ENCODE measurements at places on chromosomes 1 and 21.

DNA sequence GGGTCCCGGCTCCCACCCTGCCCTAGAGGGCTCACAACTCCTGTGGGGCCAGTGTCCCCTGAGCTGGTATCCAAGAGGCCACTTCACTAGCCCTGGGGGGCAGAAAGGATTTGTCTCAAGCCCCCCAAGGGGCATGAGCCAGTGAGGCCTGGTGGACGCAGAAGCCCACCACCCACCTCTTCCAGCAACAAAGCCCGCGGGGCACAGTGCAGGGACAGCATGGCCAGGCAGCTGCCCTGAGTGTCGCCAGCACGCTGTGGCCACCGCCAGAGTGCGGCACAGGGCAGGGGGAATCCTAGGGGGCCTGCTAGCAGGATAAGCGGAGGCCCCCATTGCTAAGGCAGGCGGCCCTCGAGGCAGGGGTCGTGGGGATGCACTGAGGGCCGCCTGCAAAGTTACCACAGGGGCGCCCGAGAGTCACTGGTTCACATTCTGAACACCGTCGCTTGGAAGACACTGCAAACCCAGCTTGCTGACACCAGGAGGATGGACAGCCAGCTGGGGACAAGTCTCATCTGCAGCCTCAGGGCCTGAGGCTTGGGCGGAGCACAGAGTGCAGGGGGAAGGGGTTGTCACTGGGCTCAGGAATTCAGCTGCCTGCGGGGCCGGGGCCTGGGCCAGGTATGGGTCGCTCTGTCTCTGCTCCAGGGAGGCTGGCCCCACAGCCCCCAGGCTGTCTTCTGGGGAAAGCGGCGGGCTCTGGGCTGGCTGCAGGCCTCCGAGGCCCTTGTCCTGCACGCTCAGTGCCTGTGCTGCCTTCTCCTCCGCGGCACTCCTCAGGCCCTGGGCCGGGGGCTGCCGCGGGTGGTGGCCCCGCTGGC lies 26.8 kb downstream of the SLC19A1 start:
- no peak for DNase-seq

DNA sequence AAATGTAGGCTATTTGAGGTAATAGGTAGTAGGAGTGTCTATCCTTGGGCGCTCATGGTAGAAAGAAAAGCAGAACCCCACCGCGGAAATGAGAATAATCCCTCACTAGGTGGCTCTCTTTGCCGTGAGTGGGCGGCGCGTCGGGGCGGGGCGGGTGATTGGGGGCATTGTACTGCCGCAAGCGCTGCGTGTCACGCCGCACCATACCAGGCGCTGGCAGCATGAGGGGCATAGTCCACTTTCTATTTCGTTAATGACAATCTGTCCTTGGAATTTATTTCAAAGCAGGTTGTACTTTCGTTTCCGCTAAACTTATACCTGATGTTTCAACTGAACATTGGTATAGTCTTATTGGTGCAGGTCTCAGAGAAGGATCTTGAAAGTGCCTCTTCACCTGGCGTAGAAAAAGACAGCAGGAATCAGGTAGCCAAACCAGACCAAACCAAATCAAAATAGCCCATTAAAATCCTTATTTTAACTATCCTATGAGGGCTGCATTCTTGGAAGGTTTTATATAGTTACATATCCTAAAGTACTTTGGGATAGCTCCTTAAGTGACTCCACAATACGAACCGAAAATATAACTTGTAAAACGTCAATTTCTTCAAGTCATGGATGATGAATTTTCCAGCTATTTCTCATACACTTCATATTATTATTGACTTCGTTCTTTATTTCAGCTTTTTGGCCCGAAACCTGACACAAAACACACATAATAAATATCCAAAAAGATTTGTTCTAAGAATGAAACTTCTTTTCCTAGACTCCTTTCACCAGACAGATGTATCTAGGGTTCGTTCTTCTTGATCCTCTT lies 1.9 kb upstream of the SMG7 start:
- DNase-seq, result peak; percentile 24

DNA sequence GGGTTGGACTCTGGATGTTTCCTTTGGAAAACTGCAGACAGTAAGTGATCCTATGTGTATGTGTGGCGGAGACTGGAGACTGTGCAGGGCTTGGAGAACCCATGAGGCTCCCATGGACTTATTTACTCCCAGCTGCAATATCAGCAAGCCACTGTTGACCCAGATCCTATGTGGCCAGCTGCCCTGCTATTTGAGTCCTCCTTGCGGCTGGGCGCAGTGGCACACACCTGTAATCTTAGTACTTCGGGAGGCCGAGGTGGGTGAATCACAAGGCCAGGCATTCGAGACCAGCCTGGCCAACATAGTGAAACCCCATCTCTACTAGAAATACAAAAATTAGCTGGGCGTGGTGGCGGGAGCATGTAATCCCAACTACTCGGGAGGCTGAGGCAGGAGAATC lies 83.5 kb downstream of the TLR5 start:
- no peak for DNase-seq

DNA sequence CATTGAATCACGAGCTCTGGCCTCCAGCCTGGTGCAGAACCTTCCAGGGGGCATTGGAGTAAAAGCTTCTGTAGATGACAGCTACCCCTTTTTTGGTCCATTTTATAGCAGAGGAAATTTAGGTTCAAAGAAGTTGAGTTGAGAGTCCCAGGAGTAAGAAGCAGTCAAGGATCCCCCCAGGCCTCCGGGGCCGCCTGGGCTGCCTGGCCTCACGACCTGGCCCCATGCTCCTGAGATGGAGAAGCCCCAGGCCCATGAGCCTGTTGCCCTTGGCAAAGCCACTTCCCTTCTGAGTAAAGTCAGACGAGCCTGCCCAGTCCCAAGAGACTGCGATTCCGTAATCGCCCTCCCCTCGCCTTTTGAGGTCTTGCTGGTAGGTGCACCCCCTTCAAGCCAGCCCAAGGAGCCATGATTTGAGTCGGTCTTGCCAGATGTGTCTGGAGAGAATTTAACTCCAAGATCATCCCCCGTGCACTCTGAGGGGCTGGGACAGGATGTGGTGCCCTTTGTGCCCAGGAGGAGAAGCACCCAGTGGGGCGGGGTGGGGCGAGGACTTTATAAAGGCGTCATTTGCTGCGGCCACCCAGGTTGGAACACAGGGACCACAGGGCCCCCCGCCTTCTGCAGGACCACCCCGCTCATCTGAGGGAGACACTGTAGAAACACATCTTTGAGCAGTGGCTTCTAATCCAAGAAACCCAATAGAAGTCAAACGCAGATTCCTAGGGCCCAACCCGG lies 30.1 kb downstream of the PDE9A start:
- DNase-seq, result no peak

GRCh38 chr1:112515311-112516009 lies 6.7 kb downstream of the WNT2B start:
- no peak for DNase-seq
